ENCODE measurements at places on chromosomes 1 and 21.

DNA sequence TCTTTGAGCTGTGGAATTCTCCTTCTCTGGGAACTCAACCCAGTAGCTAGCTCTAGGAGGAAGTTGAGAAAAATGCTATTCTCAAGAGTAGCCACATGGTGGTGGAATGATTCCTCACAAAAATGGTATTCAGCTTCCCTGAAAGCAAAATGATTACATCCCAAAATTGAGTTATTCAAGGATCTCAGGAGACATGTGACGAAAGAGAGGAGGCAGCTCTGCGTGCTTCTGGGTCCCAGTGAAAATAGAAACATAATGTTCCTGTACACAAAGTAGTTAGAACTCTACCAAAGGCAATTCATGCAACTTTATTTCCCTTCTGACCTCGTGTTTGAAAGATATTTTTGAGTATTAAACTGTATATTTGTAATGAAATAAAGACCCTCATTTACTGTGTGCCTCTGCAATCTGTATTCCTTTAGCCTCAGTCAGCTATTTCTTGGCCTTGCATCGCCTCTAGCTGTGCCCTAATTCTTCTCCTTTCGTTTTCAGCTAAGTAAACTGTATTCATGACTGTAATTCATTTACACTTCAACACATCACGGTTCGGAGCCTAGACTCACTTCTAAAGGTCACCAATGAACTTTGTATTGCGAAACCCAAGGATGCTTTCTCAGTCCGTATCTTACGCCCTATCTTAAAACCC, 167.3 kb downstream of the FASLG start:
- H3K36me3 ChIP-seq = no peaks in the 10 kb centered on the region
- H3K4me3 ChIP-seq = no peak overlapping the region
- DNase-seq = no peak

DNA sequence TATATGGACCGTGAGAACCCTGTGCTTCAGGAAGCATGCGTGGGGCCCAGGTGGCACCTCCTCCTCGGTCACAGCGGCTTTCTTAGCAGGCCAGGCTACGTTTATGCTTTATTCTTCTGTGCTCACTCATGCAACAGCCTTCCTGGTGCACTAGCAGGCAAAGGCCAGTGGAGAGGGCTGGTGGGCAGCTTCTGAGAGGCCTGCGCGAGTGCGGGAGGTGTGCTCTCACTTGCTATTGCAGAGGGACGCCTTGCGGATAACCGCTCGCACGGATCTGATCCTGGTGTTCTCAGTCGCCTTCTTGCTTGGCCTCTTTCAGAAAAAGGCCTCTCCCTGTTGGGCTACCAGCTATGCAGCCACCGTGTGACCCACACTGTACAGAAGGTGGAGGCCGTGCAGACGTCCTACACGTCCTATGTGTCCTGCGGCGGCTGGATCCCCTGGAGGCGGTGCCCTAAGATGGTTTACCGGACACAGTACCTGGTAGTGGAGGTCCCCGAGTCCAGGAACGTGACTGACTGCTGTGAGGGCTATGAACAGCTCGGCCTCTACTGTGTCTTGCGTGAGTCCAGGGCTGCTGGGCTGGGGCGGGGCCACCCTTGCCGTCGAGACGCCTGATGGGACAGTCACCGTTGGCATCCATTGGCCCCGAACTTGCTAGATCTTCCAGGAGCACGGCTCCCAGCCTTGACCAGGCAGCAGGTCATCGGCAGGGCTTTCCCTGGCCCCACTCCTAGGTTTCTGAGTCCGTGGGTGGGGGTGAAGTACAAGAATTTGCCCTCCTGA, 4.8 kb downstream of the UMODL1 start:
- H3K36me3 ChIP-seq = no peaks in the 10 kb centered on the region
- H3K4me3 ChIP-seq = no peak overlapping the region
- H3K4me1 ChIP-seq = peaks cover 37% of the 10 kb centered on the region
- no peak for DNase-seq
- peaks cover 11% of the 10 kb centered on the region for H3K27me3 ChIP-seq

DNA sequence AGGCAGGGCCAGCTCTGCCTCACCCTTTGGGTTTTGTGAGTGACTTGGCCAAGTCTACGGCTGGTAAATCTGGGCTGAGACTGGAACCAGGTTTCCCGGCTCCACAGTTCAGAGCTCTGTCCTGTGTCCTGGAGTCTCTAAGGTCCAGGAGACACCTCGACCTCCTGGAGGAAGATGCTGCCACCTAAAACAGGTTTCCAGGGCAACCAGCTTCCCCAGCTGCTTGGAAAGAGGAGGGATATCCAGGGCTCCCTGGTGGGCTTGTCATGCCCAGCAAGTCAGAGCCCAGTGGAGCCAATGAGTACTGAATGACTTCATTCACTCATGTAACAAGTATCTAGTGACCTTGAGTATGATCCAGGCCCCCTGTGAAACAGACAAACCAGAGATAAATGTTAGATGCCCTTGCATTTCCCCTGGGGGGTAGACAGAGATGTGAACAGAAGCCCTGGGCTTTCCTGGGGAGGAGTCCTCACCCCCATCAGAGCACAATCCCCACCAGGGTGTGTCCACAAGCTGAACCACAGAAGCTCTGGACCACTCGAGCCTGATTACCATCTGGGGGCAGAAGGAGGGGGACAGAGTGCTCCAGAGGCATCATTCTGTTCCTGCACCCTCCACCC, 181.2 kb upstream of the RAB4A start:
- H3K27me3 ChIP-seq = peaks cover 10% of the 10 kb centered on the region
- no peak for DNase-seq
- H3K36me3 ChIP-seq = no peaks in the 10 kb centered on the region

DNA sequence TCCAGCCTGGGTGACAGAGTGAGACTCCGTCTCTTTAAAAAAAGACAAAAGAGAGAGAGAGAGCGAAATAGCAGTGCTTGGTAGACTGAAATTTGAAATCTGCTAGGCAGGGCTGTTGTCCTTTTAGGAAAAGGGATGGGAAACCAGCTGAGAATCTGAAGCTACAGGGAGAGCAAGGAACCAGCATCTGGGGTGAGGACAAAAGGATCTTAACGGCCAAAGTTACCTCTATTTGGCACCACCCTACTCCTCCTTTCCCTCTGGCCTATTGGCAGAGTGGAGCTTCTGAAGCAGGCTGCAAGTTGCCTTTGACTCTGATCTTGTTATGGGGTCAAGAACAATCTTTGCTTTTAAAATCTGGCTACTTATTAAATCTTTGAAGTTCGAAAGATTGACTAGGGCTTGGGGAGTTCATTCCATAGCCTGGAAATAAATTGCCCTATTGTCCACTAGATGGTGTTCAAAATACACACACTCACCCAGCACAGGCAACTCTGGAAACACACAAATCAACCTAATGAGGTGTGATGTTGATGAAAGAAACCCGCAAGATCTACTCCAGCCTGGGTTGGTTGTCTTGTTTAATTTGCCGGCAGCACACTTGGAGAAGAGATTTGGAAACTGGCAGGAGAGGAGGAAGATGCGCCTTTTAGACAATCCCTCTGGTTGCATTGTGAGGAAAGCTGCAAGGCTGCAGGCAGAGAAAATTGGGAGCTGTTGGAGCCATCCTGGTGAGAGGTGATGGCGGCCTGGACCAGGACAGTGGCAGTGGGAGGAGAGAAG, 16.5 kb upstream of the PARP1 start:
- H3K27ac ChIP-seq = no peak overlapping the region
- no peaks in the 10 kb centered on the region for H3K36me3 ChIP-seq
- H3K27me3 ChIP-seq = peaks cover 3% of the 10 kb centered on the region
- no peak for DNase-seq
- no peak overlapping the region for H3K4me3 ChIP-seq
- H3K4me1 ChIP-seq = peaks cover 45% of the 10 kb centered on the region

DNA sequence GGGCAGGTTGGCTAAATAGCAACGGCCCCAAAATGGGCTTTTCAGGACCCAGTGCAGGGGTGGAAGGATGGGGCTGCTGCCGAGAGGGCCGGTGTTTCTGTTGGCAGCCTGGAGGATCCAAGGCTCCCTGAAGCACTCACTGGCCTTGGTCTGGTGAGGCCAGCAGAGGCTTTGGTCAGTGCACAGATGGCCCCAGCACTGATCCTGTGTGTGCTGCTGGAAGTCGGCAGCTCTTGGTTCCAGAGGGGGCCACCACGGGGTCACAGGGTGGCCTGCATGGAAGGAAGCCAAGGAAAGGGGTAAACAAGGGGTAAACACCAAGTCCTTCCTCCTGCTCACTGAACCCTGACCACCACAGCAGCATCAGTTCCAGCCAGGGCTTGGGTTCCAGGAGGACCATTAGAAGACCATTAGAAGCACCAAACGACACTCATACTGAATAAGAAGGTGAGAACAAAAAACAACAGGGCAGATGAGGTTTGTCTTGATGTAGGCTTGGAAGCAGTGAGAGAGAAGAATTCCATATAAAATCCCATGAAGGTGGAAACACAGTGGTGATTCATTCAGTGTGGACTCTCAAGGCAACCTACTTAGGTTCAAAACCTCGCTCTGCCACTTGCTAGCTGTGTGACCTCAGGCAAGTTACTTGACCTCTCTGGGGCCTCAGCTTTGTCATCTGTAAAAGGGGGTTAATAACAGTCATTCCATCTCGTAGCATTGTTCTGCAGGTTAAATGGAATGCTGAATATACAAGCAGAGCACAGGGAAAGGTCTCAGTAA, 184.5 kb downstream of the RUNX1 start:
- H3K27ac ChIP-seq = no peak overlapping the region
- peaks cover 37% of the 10 kb centered on the region for H3K4me1 ChIP-seq
- H3K4me3 ChIP-seq = no peak overlapping the region
- H3K27me3 ChIP-seq = peaks cover 21% of the 10 kb centered on the region
- DNase-seq = no peak

DNA sequence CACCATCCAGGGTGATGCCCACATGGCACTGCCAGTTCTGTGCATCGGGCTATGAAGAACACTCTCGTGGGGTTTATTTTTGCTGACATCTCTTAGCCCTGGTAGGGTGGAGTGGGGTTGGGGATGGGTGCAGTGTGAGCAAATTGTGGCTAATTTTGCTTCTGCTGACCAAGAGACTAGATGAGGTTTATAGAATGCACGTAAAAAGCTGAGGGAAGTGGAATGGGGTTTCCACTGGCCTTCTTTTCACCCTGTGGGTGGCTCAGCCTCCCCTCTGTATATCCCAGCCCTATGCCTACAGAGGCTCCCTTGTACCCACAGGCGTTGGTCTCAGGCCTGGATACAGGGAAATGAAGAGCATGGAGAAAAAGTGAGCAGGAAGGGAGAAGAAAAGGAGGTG, 44.1 kb upstream of the RAB4A start:
- no peak overlapping the region for H3K27ac ChIP-seq
- H3K27me3 ChIP-seq = no peaks in the 10 kb centered on the region
- peaks cover 61% of the 10 kb centered on the region for H3K4me1 ChIP-seq
- no peak for DNase-seq
- H3K36me3 ChIP-seq = no peaks in the 10 kb centered on the region

DNA sequence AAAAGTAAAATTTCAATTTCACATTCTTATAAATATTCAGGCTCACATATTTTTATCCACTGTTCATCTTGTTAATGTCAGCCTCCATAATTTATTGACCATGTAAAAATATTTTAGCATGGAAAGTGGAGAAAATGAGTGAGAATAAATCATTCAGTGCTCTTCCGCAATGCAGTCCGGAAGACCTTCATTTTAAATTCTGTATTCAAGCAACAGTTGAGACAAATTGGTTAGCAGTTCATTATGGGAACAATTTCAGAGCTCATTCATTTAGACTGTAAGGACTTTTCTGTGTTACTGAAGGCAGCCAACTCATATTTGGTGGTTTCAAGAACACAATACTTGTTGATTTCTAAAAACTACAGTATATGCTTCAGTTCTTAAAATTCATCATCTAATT, 97.8 kb downstream of the TYW3 start:
- no peak overlapping the region for H3K4me3 ChIP-seq
- no peaks in the 10 kb centered on the region for H3K36me3 ChIP-seq
- no peaks in the 10 kb centered on the region for H3K4me1 ChIP-seq
- no peak overlapping the region for H3K27ac ChIP-seq
- DNase-seq = no peak

- DNase-seq = no peak
- no peaks in the 10 kb centered on the region for H3K36me3 ChIP-seq
- H3K4me3 ChIP-seq = no peak overlapping the region
- no peaks in the 10 kb centered on the region for H3K27me3 ChIP-seq
- peaks cover 6% of the 10 kb centered on the region for H3K4me1 ChIP-seq
Observed at GRCh38 chr1:66770694-66771093, 18.4 kb downstream of the DYNLT5 start.

GRCh38 chr1:1768249-1768992, 9.8 kb downstream of the NADK start:
- H3K4me3 ChIP-seq = no peak overlapping the region
- no peaks in the 10 kb centered on the region for H3K27me3 ChIP-seq
- no peak for DNase-seq
- peaks cover 8% of the 10 kb centered on the region for H3K4me1 ChIP-seq
- peaks cover 63% of the 10 kb centered on the region for H3K36me3 ChIP-seq
- H3K27ac ChIP-seq = no peak overlapping the region

DNA sequence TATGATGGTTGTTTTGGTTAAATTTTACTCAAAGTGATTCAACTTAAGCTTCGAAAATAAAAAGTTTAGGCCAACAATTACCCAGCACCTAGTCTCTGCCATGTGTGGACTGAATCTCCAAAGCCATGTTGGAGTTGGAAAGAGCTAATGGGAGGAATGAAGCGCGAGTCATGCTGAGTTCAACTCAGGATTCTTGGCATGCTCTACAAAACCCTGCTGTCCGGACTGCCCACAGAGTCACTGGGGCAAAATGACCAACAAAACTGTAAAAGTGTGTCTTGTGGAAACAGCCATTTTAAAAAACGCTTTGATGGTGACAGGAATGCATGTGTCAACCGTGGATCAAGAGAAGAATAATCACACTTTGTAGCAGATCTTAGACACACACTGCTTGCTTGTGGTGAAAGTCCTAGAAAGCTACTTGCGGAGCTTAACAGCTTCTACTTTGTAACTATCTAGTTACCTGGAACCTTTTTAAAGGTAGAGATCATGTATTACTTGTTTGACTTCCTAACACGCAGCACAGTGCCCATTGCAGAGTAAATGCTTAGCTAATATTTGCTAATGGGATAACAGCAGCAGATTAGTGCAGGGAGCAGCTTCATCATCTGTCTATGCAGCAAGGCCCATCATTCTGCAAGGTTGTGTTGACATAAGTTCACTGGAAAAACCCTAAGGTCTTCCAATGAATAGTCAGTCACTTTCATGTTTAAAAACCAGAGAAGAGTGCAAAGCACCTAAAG, 7.0 kb upstream of the GBP6 start:
- H3K36me3 ChIP-seq = no peaks in the 10 kb centered on the region
- DNase-seq = no peak
- peaks cover 8% of the 10 kb centered on the region for H3K4me1 ChIP-seq
- H3K4me3 ChIP-seq = no peak overlapping the region

DNA sequence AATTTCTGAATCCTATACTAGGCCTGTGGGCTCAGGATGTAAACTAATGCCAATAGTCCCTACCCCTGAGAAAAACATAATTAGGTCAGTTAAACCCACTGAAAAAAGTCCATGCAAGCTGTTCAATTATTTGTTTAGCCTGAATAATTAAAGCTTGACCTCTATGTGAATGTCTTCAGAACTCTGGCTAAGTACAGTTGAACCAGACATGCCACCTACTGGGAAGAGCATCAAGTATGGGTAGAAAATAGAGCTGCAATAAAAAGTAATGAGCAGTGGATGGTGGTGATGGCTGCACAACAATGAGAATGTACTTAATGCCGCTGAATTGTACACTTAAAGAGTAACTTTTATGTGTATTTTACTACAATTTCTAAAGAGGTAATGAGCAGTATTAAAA, 23.6 kb upstream of the SLC19A2 start:
- H3K36me3 ChIP-seq = no peaks in the 10 kb centered on the region
- DNase-seq = no peak
- peaks cover 8% of the 10 kb centered on the region for H3K27me3 ChIP-seq
- H3K4me1 ChIP-seq = no peaks in the 10 kb centered on the region

Measured in nephron progenitor cell (in vitro differentiated cells).